Breast epithelium (tissue), 4 donors: ENCODE measurements at places on chromosomes 3 and 15. TPM values are rescaled to one million over a fixed set of nuclear protein-coding genes. Genes with fewer than 3 reads are reported as not detected.
A peak's percentile ranks its signal among the peaks of the same experiment; 100 is the strongest.

- DNase-seq = no peak
- peaks cover 8% of the 10 kb centered on the region for H3K4me1 ChIP-seq
- peak overlapping the region; percentile 66 for H3K4me3 ChIP-seq
Observed at GRCh38 chr3:143120716-143121240, 1.2 kb downstream of the CHST2 start.

DNA sequence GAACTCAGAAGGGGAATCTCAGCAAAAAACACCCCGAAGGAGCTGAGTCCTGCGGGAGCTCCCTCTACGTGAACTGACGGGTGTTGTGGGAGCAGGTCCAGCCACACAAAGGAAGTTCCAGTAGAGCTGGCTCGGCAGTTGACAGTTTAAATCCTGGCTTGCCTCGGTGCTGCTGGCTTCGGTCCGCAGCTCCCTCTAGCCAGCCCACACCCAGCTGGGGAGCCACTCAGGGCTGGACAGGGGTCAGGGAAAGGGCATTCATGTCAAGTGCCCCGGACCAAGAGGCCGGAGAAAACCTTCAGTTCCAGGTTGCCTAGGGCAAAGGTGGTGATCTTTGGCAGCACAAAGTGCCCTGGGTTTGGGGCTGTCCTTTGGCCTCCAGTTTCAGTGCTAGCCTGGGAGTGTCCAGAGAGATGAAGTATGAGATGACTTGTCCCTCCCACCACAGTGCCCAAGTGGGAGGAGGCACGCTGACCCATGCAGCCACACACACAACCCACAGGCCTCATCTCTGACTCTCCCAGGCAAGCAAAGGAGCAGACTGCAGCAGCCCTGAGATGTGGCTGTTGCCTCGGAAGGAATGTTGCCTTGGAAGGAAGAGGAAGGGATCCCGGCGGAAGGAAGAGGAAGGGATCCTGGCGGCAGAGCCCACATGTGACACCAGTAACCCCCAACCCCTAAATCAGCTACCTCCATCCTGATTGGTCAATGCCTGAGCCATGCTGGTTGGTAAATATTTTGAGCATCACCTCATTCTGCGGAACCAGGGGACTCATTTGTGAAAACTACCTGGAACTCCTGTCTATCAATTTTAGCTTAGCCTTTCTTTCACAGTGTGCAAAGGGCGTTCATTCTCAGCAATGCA lies 13.9 kb upstream of the ANPEP start:
- DNase-seq = no peak
- peak overlapping the region; percentile 90 for H3K27ac ChIP-seq
- no peak overlapping the region for H3K4me3 ChIP-seq
- H3K4me1 ChIP-seq = peaks cover 17% of the 10 kb centered on the region
- H3K27me3 ChIP-seq = no peaks in the 10 kb centered on the region
- no peaks in the 10 kb centered on the region for H3K36me3 ChIP-seq

GRCh38 chr3:169923189-169923588 lies 11.8 kb downstream of the SAMD7 start:
- no peaks in the 10 kb centered on the region for H3K4me1 ChIP-seq
- H3K27ac ChIP-seq = no peak overlapping the region
- no peaks in the 10 kb centered on the region for H3K36me3 ChIP-seq
- H3K4me3 ChIP-seq = no peak overlapping the region
- no peaks in the 10 kb centered on the region for H3K27me3 ChIP-seq
- no peak for DNase-seq

DNA sequence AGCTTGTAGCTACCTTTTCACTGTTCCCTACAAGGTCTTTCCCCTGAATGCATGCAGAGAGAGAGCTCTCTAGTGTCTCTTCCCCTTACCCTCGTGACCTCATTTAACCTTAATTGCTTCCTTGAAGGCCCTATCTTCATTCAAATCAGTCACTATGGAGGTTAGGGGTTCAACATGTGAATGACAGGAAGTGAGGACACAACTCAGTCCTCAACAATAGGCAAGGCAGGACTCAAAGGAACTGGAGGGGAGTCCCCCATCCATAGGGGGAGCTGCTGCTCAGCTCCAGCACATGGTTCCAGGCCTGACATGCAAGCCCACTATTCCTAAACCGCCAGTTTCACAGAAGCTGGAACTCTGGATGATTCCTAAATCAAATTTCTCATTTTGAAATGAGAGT lies 33.8 kb upstream of the GYG1 start:
- H3K27me3 ChIP-seq = no peaks in the 10 kb centered on the region
- no peak overlapping the region for H3K4me3 ChIP-seq
- no peaks in the 10 kb centered on the region for H3K36me3 ChIP-seq
- no peak overlapping the region for H3K27ac ChIP-seq
- no peaks in the 10 kb centered on the region for H3K4me1 ChIP-seq
- no peak for DNase-seq

- H3K4me3 ChIP-seq = no peak overlapping the region
- no peaks in the 10 kb centered on the region for H3K36me3 ChIP-seq
- no peak for DNase-seq
- no peak overlapping the region for H3K27ac ChIP-seq
- no peaks in the 10 kb centered on the region for H3K27me3 ChIP-seq
Observed at GRCh38 chr15:44788748-44789147, 52.4 kb downstream of the TRIM69 start.

Gene C3orf52
- total RNA-seq = 23.6 TPM

Gene MYO5C
- 71.3 TPM for total RNA-seq

Gene NDN
- 41.6 TPM for total RNA-seq

Gene CLEC3B
- 55.7 TPM for total RNA-seq

Gene GOLGA8T
- not detected for total RNA-seq

Gene FETUB
- not detected for total RNA-seq

Gene C2CD4A
- 0.66 TPM for total RNA-seq

Gene SCAANT1
- total RNA-seq = not detected

Gene CCDC9B
- total RNA-seq = 9.4 TPM

Gene EXD1
- total RNA-seq = not detected

Gene NR1I2
- 0.29 TPM for total RNA-seq
